ENCODE measurements at places on chromosomes 1 and 21.
A peak's percentile ranks its signal among the peaks of the same experiment; 100 is the strongest.

- no peak for DNase-seq
Observed at GRCh38 chr21:43721939-43722338, 3.0 kb downstream of the PDXK start.

DNA sequence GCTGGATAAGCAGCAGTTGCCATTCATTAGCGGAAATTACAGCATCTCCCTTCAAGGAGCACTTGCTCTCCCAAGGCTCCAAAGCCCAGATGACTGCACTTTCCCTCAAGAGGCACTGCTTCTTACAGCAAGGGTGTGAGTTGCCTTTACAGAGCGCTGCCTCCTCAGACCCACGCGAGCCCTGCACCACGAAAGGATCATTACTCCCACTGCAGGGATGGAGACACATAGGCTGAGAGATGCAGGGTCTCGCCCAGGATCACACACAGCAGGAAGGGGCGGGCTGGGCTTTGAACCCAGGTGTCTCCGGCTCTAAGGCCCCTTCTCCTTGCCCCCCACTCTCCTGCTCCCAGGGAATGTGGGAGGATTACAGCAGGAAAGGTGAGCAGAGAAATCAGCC lies 405.5 kb downstream of the MATN1 start:
- no peak for DNase-seq

- no peak for DNase-seq
Observed at GRCh38 chr1:230647321-230647720, 5.0 kb downstream of the COG2 start.

GRCh38 chr1:43206600-43207228 lies 34.6 kb downstream of the CFAP57 start:
- no peak for DNase-seq

GRCh38 chr1:3468236-3469103 lies 14.0 kb downstream of the ARHGEF16 start:
- DNase-seq: no peak

GRCh38 chr1:189805735-189806134 lies 671.9 kb downstream of the BRINP3 start:
- DNase-seq: no peak

DNA sequence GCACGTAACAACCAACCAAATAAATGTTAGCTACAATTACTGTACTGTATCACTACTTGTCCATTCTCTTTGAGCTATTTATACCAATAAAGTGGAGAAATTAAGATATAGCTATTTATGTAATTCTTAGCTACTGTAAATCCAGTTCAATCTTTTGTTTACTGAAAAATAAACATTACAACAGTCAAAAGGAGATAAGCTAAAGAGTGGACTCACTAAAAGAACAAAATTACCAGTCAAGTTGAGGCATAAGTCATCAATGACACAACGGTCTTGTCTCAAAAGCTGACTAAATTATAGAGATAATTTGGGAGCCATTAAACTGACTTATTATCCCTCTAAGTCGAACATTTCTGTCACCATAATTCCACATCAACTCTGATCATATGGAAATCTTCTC lies 22.5 kb downstream of the TGFBR3 start:
- DNase-seq: no peak

DNA sequence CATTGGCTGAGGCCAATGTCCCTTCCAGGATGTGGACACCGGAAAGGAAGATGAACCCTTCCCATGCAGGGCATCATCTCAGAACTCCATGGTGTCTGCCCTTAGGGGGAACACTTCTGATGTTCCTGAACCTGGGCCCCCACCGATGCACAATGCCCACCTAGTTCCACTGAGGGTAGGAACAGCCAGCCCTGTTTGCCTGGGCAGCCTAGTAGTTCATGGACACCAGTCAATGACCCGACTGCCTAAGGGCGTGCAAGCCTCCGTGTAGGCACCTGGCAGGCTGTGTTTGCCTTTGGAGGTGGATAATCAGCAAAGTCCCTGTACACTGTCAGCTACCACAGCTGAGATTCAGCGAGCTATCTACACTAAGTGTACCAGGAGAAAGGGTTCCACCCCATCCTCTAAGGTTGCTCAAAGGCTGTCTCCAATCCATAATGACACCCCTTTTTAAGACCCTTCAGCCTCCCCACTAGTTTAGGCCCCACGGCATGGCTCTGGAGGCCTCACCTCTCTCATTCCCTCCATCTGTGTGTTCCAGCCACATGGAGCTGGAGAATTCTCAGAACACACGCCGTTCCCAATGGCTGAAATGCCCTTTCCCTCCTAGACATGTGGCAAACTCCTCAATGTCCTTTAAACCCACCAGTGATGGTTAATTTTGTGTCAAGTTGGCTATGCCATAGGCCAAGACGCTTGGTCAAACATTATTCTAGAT lies 124.8 kb upstream of the EDN2 start:
- DNase-seq: no peak

GRCh38 chr1:170426596-170426995 lies 105.4 kb upstream of the GORAB start:
- no peak for DNase-seq

DNA sequence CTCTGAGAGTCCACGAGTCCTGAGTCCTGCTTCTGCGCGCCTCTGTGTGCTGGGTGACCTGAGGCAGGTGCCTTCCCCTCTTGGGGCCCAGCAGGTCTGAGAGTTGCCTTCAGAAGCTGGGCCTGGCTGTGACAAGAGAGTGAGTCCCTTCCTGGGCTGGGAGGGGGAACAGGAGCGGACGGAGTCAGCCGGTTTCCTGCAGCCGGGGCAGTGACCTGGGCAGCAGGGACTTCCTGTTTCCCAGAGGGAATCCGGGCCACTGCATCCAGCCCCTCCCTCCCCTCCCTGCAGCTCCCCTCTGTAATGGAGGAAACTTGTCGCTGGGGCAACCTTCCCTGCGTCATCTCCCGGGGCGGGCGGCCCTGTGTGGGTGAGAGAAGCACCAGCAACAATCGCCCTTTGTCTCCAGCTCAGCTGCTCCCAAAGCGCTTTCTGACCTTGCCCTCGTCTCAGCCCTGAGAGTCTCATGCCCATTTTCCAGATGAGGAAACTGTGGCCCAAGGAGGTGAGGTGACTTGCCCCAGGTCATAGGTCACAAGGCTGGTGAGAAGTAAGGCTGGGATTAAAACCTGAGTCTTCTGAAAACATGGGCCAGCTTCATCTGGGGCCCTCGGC lies 61.1 kb downstream of the SDC3 start:
- DNase-seq: no peak

DNA sequence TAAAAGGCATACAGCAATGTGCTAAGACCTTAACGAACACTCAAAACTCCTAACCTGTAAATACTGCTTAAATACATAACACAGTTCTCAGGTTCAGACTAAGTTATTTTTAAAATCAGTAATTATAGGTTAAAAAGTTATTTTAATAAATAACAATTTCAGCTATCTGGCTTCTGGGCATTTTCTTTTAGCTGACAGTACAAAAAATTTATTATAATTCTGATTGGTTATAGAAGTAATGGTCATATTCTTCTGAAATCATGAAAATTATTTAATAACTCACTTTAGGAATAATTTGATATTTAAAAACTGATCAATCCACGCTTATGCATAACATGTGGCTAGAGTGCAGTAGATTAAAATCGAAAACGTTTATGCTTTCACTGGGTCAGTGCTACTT lies 10.7 kb downstream of the RGS18 start:
- DNase-seq: no peak

- no peak for DNase-seq
Observed at GRCh38 chr1:56045062-56045461, 534.3 kb downstream of the PLPP3 start.

GRCh38 chr21:46457801-46458314 lies 833 bp upstream of the DIP2A start:
- DNase-seq: peak; percentile 18

DNA sequence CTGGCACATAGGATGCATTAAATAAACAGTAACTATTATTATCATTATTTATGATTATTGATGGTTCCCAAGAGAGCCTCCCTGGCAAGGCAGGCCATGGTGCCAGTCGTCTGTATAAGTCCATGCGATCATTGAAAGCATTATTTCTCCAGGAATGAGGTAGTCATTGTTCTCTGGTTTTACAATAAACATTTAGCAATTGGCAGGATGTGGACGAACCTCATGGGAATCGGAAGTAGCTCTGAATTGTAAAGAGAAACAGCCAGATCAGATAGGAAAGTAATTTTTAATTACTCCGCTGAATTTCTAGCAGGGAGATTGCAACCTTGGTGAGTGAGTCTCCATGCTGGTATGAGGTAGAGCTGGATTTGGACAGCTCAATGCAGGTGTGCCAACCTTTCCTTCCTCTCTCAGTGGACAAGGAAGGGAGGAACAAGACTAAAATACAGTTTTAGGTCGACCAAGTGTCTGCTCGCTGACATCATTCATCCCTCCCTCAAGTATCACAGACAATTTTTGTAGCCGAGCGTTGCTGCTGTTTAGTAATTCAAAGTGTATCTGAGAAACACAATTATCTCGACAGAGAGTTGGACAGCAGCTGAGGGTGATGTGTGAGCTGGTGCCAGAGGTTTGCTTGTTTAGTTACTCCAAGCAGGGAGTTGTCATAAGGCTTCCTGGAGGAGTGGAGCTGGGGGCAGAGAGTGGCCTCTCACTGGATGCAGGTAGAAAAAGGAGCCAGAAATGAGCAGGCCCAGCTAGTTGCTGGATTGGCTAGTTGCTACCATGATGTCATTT lies 250.8 kb downstream of the KCNJ6 start:
- DNase-seq: no peak

GRCh38 chr1:234849832-234850231 lies 239.9 kb upstream of the IRF2BP2 start:
- DNase-seq: no peak

GRCh38 chr21:43893536-43894205 lies 28.6 kb downstream of the AGPAT3 start:
- DNase-seq: no peak

GRCh38 chr1:14742181-14742980 lies 143.9 kb downstream of the KAZN start:
- no peak for DNase-seq

DNA sequence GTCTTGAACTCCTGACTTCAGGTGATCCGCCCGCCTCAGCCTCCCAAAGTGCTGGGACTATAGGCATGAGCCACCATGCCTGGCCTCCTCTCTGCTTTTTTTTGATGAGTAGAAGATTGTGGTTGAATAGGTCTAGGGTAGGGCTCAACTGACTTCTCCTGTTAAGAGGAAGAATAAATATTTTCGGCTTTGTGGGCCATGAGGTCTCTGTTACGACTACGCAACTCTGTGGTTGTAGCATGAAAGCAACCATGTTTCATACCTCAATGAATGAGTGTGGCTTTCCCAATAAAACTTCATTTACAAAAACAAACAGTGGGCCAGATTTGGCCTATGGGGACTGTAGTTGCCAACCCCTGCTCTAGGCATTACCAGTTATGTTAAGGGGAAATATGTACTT lies 67.8 kb downstream of the NID1 start:
- DNase-seq: no peak

- no peak for DNase-seq
Observed at GRCh38 chr1:13809461-13810159, 109.6 kb downstream of the PRDM2 start.

DNA sequence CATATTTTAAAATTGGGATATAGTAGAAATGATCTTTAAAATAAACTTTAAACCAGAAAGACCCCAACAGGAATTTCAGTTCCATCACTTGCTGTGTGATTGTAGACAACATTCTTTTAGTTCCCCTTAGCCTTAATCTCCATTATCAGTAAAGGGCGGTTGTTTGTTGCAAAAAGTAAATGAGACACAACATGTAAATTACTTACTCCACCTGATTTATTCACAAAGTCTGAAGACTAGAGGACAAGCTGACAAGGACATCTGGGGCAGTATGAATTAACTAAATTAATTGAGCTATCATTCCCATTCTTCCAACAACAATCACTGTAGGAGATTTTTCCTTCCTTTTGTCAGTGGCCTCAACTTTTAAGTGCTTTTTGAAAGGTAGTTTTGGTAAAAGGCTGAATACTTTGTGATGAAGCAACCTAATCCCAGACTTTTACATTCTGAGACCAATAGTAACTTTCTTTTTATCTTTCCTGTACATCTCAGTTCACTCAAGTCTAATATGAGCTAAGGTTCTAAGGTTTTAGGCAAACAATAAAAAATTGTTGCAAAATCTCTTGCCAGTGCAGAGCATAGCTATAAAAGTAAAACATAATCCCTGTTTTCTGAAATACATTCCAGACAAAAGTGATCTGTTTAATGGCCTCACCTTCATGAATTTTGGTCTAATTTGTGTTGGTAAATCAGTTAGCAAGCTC lies 6.2 kb downstream of the SLC19A2 start:
- no peak for DNase-seq

- no peak for DNase-seq
Observed at GRCh38 chr1:155009221-155009711, 6.7 kb downstream of the ZBTB7B start.

DNA sequence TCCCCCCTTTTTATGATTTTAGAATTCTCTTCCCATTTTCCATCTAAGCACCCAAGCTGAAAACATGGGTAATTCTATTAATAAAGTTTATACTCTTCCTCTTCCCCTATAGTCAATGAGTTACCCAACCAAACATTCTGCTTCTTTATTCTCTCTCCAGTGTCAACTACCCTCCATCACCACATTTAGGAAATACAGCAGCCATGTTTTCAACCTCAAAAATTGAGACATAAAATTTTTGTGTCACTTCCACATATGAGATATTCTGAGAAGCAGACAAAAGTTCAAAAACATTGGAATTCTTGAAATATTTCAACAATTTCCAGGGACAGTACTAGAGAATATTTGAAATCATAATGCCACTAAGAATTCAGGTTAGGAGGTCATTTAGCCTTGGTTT lies 64.8 kb upstream of the ATP1A1 start:
- no peak for DNase-seq

DNA sequence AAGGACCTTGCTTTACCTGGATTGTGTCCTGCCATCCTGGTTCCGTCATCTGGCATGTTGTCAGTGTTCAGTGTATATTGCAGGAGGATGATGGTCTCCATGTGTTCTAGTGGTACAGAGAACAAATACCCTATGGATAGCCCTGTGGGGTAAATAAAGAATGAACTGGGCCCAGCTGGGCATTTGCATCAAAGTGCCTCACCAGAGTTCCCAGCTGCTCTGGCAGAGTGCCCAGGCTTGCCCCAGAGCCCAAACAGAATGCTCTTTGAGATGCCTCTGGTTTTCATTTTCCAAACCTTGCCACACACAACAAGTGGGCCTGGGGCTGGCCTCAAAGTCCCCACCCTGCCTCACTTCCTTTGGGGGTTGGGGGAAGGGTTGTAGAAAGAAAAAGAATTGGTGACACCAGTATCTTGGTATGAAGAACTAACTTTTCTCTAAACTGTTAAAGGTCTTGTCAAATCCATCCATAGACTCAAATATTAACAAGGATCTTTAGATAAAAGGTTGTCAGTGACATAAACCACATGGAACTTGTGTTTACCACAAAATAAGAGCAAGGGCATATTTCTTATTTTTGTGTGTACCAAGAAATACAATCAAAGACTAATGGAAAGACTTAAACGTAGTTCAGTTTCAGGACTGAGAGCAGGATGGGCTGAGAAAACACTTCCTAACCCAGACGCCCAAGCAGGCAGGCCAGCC lies 82.2 kb downstream of the LMO4 start:
- DNase-seq: no peak

GRCh38 chr1:61506944-61507500 lies 217.9 kb downstream of the TM2D1 start:
- DNase-seq: no peak

Data from stimulated activated CD8-positive, alpha-beta memory T cell treated with anti-CD3 and anti-CD28 coated beads, Interleukin-7, amount 100 ng/mL, for 4 hours (primary cell).